Kidney (tissue), 22 donors: ENCODE measurements at places on chromosomes 2 and 18. TPM values are rescaled to one million over a fixed set of nuclear protein-coding genes. Genes with fewer than 3 reads are reported as not detected.

DNA sequence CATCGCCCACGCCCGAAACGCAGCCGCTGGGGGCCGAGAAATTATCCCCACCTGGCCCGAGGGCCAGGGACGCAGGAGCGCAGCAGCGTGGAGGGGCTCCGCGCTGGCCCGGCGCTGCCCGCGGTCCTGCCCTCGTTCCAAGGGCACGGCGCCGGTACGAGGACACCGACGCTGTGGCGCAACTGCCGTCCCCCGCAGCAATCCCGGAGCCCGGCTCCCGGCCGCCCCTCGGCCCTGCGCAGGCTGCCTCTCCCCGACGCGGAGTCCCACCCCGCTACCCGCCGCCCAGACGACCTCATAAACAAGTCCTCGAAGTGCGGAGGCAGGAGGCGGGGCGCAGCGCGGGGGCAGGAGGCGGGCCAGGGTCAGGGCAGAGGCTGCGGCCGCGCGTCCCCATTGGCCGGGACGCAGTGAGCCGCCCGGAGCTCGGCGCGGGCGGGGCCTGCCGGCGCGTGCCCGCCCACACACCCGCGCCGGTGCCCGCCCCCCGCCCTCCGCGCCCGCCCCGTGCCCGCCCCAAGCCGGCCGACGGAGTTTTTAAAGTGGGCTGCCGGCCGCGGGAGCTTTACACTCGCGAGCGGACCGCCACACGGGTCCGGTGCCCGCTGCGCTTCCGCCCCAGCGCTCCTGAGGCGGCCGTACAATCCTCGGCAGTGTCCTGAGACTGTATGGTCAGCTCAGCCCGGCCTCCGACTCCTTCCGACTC is at the start of gene EPAS1:
EPAS1 (plus strand) TSS at position 568 of the 706 bp plus-strand sequence. CDS start 505 bp downstream, outside the sequence.
- DNase-seq, result peak; percentile 92
- peak within 1 kb of the TSS; percentile 97 for H3K27ac ChIP-seq
- peaks cover 19% of the 10 kb centered on the region for H3K27me3 ChIP-seq

DNA sequence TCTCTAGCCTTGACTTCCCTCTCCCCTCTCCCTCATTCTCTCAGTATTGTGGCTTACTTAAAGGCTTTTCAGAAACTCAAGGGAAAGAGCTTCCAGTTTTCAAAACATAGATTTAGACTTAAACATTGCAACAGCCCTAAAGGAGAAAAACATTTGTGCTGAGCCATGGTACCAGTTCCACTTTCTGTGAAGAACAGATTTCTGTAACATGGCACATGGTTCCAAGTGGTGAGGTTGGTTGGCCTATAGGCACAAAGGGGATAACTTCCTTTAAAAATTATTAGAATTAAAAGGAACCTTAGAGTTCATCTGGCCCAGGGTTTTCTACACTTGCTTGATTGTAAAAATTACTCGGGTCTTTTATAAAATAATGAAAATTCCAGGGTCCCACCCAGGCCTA is 138.6 kb upstream of the CDCA7 start:
- H3K4me3 ChIP-seq, result no peak overlapping the region
- H3K27ac ChIP-seq, result no peak overlapping the region
- H3K4me1 ChIP-seq, result no peaks in the 10 kb centered on the region
- no peaks in the 10 kb centered on the region for H3K36me3 ChIP-seq
- DNase-seq, result no peak

DNA sequence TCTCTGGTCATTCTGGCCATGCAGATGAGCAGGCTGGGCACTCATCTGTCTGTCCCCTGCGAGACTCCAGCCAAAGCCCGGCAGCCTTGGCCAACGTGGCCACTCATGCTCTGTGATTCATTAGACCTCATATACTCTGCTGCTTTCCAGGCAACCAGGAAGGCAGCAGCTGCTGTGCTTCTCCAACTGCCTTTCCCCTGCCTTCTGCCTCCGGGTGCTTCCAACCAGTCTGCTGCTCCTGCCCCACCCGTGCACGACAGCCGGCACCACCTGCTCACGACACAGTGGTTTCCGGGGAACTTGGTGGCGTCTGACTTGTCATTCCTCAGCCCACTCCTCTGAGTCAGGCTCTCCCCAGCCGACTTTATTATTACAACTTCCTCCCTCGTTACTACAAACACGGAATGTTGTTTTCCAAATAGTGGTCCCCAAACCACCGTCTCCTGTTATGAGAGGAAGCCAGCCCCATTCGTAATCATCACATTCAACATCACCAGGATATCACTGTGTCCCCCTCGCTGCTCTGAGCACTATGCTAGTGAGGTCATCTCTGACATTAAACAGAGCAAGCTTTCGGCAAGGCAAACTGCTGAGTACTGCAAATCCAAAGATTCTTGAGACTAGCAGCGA is 392.4 kb downstream of the ALK start:
- peak; percentile 83 for DNase-seq
- H3K4me1 ChIP-seq, result no peaks in the 10 kb centered on the region
- no peak overlapping the region for H3K27ac ChIP-seq
- H3K4me3 ChIP-seq, result no peak overlapping the region
- no peaks in the 10 kb centered on the region for H3K27me3 ChIP-seq
- H3K36me3 ChIP-seq, result no peaks in the 10 kb centered on the region

- H3K36me3 ChIP-seq, result peaks cover 8% of the 10 kb centered on the region
- no peaks in the 10 kb centered on the region for H3K4me1 ChIP-seq
- H3K27me3 ChIP-seq, result no peaks in the 10 kb centered on the region
- no peak overlapping the region for H3K27ac ChIP-seq
- no peak for DNase-seq
- no peak overlapping the region for H3K4me3 ChIP-seq
Measured at GRCh38 chr2:10316336-10316735, 13.6 kb downstream of the HPCAL1 start.

- peaks cover 5% of the 10 kb centered on the region for H3K27me3 ChIP-seq
- no peak overlapping the region for H3K4me3 ChIP-seq
- H3K36me3 ChIP-seq, result no peaks in the 10 kb centered on the region
- peaks cover 2% of the 10 kb centered on the region for H3K4me1 ChIP-seq
- no peak overlapping the region for H3K27ac ChIP-seq
Measured at GRCh38 chr2:71947809-71948208, 199.9 kb downstream of the CYP26B1 start.

DNA sequence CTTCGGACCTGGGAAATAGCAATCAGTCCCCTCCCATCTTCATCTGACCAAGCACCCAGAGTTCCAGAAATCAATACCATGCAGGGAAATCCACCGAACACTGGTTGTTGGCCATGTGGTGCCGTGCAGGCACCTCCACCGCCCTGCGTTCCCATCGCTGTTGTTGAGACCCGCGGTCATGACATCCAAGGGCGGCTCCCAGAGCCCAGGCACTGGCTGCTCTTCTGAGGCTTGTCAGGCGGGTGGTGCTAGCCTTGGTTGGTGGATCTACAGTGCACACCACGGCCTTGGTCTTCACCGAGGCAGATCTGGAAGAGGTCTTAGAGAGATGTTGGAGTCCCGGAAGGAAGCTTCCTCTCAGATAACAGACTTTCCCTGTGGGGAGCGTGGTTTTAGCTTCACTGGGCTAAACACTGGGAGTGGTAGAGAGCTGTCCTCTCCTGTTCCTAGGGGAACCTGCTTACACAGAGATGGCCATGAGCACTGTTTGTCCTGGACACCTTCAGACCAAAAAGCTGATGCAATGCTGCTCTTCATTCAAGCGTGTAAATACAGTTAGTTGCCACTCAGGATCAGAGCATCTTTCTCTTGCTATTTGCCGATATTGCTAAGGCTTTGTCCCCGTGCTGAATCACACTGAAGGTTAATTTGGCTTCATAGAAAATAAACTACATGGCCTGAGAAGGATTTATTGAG is 58.3 kb downstream of the SMIM21 start:
- no peaks in the 10 kb centered on the region for H3K27me3 ChIP-seq
- H3K36me3 ChIP-seq, result no peaks in the 10 kb centered on the region

GRCh38 chr2:29022679-29023078 is 41.6 kb downstream of the TOGARAM2 start:
- DNase-seq, result no peak
- no peak overlapping the region for H3K27ac ChIP-seq
- no peaks in the 10 kb centered on the region for H3K36me3 ChIP-seq
- no peaks in the 10 kb centered on the region for H3K4me1 ChIP-seq
- H3K27me3 ChIP-seq, result no peaks in the 10 kb centered on the region

GRCh38 chr2:121386707-121387106 is 101.7 kb upstream of the TFCP2L1 start:
- no peak for DNase-seq
- no peak overlapping the region for H3K4me3 ChIP-seq
- H3K27me3 ChIP-seq, result no peaks in the 10 kb centered on the region
- H3K36me3 ChIP-seq, result peaks cover 24% of the 10 kb centered on the region

NETO1 gene
- total RNA-seq, result 1.6 TPM

CXCR1 gene
- 0.09 TPM for total RNA-seq

ADRA2B gene
- 1.4 TPM for total RNA-seq

IL1RL1 gene
- 32.3 TPM for total RNA-seq

BOK gene
- 28.8 TPM for total RNA-seq

STARD6 gene
- 0.19 TPM for total RNA-seq

TBR1 gene
- not detected for total RNA-seq
